ENCODE measurements at places on chromosomes 1 and 21.

DNA sequence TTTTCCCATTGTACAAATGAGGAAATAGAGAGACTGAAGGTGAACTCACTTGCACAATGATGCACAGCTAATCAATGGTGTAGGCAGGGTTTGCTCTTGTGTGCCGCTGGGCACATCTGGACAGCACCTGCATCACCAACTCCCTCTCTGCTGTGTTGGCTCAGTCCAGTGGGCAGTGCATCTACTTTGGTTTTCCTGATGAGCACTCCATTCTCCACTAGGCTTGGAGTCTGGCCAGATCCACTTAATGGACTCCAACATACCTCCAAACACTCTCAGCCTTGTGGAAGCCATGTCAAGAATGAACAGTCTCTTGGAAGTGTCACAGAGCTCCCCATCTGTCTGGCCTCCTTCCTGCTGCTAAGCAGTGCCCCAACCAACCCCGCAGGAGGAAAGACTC lies 152.2 kb downstream of the HIVEP3 start:
- DNase-seq = no peak

- DNase-seq = no peak
Measured at GRCh38 chr1:93164816-93165215, 15.4 kb downstream of the TMED5 start.

- no peak for DNase-seq
Measured at GRCh38 chr1:69914976-69915765, 290.2 kb downstream of the LRRC40 start.

DNA sequence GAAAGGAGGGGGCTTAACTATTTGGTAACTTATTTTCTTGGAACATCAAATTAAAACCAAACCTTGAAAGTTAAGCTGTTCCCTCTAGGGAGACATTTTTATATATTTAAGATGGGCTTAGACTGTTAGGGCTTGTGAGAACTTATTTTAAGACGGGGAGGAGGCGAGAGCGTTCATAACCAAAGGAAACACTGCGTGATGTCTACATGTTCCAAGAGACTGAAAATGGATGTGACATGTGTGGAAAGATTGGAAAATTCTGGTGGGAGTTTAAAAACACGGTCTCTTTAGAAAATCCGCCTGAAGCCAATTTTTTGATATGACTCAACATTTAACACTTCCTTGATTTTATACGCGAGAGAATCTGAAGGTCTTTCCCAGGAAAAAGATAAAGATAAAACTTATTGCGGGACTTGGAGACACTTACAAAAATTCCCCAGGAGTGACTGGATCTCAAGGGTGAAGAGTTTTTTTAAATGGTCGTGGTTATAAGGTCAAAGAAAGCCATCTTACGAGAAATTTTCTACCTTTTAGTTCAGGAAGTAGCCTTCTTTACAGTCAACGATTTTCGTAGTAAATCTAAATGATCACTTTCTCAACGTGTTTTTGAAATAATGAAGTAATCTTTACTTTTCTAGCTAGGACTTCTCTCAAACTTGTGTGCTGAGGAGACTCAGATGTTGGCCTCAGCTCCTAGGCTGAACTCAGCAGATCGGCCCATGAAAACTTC lies 828 bp downstream of the PNRC2 start:
- no peak for DNase-seq

DNA sequence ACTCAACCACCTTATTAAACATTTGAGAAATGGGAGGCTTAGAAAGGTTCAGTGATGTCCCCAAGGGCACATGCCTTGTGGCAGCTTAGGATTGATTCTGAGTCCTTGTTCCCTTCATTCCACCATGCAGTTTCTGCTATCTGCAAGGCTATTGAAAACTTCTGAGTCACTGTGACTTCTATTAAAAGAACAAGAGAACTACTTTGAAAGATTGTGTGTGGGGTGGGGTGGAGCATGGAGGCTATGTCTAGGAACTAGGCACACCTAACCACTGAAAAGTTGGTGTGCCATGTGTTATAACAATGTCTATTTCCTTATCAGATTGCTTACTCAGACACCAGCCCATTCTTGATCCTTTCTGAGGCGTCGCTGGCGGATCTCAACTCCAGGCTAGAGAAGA lies 10.8 kb downstream of the MTARC1 start:
- no peak for DNase-seq

- DNase-seq = no peak
Measured at GRCh38 chr1:88890131-88890530, 1.2 kb downstream of the GTF2B start.

- DNase-seq = no peak
Measured at GRCh38 chr1:15852036-15852827, 4.7 kb downstream of the SPEN start.

DNA sequence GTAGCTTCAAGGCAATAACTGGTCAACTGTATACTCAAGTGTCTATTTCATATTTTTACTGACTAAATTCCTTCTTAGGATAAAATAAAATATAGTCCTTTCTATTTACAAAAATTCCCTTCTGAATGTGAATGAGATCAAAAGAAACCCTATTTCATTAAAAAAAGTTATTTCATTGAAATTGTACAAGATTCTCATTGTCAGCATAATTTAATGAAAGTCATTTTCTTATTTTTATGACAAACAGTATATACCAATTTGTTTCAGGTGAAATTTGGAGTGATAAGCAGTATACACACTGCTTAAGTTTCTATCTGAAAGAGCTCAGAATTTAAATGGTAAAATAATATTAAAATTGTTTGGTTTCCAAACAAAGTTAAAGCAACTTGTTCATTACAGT lies 269.2 kb downstream of the USH2A start:
- DNase-seq = no peak

DNA sequence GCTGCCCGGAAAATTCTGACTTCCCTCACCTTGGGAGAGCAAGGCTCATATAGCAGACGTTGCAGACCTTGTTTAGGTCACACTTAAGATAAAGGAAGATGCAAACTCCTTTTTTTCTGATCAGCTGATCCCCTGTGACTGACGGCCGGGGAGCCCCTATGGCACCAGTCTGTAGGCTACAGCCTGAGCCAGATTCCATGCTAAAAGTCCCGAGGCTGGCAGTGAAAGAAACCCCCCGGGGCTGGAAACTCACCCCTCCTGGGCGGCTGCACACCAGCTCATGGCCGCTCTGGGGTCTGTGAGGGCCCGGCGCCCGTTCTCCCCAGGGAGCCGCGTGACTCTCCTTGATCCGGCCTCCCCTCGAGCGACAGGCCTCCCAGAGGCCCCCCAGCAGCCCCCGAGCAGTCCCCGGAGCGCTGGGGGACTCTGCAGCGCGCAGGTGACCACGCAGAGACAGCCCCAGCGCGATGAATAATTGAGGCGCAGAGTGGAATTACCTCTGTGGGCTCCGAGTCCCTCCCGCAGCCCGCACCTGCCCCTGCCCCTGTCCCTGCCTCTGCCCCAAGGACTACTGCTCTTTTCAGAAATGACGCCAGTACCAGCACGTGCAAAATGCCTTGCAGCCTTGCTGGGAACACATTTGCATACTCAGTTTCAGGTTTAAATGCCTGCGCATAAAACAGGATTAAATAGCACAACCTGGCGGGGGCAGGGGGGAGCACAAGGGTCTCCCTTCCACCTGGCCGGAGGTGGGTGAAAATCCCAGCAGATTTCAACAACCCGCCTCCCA lies 62.6 kb upstream of the CLDN14 start:
- DNase-seq = no peak

DNA sequence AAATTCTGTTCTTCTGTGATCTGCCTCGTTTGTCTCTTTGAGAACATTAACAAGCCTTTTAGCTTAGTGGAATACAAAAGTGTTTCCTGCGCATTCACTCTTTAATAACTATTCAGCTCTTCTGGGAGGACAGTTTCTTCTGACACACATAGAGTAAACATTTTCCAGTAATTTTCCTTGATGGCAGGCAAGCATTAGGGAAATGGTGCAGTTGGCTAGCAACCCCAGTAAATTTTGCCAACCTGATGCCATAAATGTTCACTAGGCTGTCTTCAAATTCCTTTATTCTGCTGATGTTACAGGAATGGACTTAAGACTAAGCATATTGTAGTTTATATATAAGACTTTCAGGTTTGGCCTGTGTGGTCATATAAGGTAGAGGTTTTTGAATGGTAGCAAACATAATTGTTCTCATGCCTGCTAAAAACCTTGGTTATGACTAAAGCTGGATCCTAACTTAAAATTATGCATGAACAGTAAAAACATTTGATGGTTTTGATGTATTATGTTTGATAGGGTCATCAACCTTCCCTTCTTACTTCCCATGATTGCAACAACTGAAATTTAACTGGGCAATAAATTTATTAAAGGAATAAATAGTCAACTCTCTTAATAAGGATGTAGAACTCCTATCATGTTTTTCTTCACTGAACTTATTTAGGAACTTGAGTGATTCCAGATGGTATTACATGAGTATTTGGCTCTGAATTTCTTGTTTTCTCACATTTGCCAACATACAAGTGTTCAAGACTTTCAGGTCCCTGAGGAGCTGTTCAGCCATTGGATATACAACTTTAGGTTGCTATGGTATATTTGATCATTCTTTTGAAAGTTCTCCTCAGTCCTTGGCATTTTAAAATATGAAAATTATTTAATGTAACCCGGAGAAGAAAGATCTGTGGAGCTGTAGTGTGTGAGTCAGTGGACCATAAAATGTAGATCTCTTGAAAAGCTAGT lies 223.4 kb downstream of the FMN2 start:
- no peak for DNase-seq

DNA sequence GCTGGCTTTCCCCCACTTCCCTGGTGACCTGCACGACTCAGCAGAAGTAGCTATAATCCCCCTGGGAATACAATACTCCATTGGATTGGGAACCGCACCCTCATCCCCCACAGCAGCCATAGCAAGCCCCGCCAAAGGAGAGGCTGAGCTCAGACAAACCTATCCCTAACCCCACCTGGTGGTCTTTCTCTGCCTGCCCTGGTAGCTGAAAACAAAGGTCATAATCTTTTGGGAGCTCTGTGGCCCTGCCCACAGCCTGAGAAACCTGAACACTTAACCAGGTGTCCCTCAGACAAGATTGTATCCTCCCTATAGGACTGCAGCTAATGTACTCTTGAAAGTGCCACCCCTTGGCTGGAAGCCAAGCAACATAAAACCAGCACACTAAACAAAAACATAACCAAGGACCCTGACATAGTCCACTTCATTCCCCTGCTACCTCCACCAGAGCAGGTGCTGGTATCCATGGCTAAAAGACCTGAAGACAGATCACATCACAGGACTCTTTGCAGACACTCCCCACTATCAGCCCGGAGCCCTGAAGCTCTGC lies 71.6 kb upstream of the RUNX1 start:
- no peak for DNase-seq

- no peak for DNase-seq
Measured at GRCh38 chr1:999725-1000356, at the start of gene HES4. TSS of gene HES4 (minus strand) at chr1:1000097. CDS start at chr1:999973, 124 bp downstream.

GRCh38 chr1:207962716-207963426 lies 51.9 kb upstream of the CD34 start:
- no peak for DNase-seq

DNA sequence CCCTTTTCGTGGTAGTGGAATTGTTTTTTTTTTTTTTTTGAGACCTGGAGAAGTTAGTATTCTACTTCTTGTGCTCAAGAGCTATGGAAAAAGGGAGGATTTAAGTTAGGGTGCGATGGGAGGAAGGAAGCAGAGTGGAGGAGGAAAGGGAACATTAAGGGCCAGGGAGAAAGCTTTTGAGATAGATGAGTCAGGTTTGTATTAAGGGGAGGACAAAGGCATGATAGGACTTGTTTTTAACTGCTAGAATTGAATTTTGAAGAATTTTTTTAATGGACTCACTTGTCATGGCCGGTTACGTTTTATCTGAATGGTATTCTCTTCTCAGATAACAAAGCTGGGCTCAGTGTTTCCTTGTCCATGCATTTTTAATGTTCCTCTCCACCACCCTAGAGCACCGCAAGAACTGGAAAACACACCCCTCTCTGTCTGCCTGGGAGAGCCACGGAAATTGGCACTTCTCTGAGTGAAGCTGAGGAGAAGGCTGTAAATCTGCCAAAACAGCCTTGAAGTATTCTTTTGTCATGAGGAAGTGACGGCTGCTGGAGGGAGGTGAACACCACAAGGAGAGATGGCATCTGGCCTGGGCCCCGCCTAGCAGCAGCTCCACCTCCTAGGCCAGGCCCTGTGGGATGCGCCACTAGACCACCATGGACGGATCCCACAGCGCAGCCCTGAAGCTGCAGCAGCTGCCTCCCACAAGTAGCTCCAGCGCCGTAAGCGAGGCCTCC lies 3.5 kb downstream of the NIPAL3 start:
- DNase-seq = no peak

DNA sequence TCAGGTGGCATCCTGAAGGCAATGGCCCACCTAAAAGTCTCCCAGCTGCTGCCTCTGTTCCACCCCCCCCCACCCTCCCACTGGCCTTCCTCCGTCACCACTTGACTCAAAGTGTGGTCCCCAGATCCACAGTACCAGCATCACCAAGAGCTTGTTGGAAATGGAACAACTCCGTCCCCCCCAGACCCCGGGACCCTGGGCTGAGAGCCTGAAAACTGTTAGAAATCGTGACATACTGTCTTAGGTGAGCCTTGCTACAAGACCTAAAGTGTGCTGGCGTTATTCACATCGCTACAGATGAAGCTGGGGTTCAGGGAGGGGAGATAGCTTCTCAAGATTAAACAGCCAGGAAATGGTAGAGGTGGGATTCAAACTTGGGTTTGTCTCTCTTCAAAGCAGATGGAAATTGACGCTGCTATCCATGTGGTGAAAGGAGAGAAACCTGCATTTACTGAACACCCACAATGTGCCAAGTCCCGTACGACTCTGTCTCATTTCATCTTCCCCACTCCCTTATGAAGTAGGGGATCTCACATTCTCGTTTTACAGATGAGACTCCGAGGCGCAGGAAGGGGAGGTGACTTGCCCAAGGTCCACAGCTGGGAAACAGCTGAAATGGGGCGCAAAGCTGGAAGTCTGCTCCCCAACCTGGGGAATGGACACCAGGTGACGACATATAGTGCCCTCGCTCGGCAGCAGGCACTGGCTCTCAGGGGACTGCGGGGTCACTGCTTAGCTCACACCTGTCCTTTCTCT lies 52.8 kb upstream of the IFFO2 start:
- DNase-seq = no peak
